ENCODE measurements at places on chromosomes 11 and 22.

GRCh38 chr11:133718238-133718637 is 127.1 kb downstream of the SPATA19 start:
- DNase-seq, result no peak

DNA sequence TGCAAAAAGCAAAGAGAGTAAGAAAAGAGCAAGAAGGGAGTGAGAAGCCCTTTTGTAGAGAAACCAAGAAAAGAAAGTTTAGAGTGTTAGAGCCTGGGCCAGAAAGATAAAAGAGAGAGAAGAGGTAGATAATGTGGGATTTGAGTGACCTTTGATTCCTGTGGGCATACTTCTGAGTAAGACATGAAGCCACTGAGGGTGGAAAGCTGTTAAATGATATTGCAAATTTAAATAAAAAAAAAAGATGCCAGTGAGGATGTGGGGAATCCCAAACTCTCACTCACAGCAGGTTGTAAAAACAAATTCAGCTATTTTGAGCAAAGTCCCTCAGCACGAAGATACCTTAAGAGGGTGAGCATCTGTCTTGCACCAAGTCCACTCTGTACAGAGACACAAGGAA is 59.4 kb upstream of the TOP3B start:
- no peak for DNase-seq

GRCh38 chr11:77086521-77087472 is 15.8 kb upstream of the OMP start:
- no peak for DNase-seq

DNA sequence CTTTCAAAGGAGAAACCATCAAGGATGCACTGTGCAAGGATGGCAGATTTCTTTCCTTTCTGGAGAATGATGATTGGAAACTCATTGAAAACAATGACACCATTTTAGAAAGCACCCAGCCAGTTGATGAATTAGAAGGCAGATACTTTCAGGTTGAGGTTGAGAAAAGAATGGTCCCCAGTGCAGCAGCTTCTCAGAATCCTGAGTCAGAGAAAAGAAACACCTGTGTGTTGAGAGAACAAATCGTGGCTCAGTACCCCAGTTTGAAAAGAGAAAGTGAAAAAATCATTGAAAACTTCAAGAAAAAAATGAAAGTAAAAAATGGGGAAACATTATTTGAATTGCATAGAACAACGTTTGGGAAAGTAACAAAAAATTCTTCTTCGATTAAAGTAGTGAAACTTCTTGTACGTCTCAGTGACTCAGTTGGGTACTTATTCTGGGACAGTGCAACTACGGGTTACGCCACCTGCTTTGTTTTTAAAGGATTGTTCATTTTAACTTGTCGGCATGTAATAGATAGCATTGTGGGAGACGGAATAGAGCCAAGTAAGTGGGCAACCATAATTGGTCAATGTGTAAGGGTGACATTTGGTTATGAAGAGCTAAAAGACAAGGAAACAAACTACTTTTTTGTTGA is 9.8 kb downstream of the FAM111A start:
- DNase-seq, result no peak

DNA sequence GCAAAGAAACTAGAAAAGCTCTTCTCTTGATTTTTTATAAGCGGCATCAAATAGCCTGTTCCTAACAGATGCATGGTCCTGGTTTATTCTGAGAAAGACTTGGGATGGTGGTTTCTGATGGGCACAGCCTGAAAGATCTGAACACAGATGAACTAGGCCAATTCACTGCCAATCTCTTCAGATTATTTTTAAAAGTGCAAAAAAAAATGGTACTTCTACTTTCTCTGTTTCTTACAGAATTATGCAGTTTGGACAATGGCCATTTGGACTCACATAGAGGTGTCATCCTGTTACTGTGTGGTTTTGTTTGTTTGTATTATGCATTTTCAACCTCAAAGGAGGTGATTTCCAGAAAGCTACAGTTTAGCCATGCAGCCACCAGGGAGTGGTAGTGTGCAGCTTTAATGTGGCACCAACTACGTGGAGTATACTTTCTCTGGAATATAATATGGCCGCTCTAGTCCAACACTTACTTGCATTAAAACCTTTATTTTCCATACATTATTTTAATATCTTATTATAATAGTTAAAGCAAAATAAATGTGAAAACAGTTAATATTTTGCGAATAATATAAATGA is 469.8 kb upstream of the KIRREL3 start:
- no peak for DNase-seq
